Activated T-helper 9 cell treated with anti-CD3 and anti-CD28 coated beads, Interleukin-2, amount 50 U/mL, for 16 hours (primary cell): ENCODE measurements at places on chromosomes 3 and 15.

DNA sequence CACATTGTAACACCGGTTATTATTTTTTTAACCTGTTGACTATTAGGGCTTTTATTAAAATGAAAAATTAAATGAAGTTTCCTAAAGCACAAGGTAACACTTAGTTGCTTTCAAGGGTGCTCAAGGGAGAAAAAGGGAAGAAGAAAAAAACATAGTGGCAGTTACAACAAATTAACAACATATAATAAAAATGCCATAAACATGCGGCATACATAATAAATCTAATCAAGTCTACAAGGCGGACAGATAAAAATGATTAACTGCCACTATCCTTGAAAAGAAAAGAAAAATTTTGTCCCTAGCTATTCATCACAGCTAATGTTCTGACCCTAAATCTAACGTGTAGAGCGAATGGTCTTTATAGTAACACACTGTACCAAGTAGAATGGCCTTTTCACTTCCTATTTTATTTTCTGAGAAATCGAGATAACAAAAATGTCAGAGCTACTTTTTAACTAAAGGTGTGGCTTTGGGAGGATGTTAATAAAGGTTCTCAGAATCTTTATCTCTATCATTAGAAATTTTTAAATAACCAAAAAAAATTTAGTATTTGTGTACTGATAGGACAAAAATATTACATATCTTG is 194.9 kb downstream of the FOXP1 start:
- no peak for DNase-seq

DNA sequence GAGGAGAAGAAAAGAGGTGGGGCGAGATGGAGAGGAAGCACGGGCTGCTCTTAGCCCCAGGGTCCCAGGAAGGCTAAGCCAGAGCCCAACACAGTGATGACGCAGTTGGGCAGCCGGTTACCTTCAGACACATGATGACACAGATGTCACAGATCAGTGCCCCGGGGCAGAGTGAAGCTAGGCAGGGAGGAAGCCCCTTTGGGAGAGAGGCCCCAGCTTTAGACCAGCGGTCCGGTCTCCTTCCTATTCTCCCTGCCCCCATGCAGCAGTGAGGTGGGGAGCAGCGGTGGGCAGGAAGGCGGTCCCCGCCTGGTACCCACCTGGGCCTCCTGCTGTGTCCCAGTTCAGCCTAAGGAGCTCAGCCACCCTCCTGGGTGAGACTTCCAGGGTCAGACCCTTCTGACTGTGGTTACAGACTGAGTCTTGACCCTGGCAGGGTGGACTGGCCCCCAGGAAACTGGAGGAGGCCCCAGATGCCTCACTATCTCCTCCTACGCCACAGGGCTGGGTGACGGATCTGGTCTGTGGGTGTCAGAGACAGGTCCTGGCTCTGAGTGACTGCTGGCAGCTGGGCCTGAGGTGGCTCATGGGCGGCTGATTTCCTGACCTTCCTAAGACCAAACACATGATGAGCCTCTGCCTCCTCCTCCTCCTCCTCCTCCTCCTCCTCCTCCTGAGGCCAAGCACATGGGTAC is 38.8 kb upstream of the LINGO1 start:
- no peak for DNase-seq

GRCh38 chr3:11954312-11954934 is 49.8 kb upstream of the SYN2 start:
- DNase-seq = no peak

GRCh38 chr3:170424879-170425278 is 6.2 kb downstream of the CLDN11 start:
- no peak for DNase-seq

- DNase-seq = no peak
Observed at GRCh38 chr3:181052256-181052655, 62.7 kb upstream of the DNAJC19 start.

DNA sequence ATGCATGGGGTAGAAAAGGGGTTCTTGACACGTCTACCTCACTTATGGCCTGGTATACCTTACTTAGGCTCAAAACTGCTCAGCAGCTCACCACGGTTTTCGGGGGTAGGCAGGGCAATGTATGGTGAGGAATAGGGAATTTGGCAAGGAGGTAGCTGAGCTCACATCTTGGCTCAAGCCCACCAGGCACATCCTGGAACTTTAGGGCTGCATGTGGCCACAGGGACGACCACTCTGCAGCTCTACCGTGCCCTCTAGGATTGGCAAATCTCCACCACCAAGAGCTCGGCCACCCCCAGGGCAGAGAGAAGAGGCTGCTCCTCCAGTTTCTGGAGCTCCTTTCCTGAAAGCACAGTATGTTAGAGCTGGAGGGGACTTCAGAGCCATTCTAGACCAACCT is 69.7 kb downstream of the MRPL46 start:
- DNase-seq = no peak

DNA sequence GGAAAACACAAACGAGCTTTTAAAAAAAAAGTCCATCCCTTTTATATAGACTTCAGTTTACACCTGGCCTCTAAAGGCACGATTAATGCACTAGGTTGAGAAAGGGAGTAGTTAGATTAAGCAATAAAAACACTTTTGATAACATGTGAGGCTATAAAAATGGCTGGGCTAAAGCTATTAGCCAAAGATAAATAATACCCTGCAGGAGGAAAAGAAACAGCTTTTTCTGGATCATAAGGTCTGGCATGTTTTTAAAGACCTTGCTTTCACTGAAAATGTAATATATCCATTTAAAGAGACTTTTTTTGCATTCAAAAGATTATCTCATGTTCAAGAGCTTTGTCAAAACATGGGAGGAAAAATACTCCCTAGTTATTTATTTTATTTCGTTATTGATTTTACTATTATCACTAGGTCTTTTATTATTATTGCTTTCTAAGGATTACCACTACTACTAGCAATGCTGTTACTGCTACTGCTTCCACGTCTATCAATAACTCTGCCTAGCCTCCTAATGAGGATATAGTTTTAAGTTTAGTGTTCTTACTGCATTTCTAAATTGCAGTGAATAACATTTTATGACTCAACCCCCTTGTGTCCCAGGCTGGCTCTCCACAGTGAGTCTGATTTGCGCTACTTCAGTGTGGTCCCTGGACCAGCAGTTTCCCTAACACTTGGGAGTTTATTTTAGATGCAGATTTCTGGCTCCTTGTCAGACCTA is 93.4 kb downstream of the THRB start:
- no peak for DNase-seq

DNA sequence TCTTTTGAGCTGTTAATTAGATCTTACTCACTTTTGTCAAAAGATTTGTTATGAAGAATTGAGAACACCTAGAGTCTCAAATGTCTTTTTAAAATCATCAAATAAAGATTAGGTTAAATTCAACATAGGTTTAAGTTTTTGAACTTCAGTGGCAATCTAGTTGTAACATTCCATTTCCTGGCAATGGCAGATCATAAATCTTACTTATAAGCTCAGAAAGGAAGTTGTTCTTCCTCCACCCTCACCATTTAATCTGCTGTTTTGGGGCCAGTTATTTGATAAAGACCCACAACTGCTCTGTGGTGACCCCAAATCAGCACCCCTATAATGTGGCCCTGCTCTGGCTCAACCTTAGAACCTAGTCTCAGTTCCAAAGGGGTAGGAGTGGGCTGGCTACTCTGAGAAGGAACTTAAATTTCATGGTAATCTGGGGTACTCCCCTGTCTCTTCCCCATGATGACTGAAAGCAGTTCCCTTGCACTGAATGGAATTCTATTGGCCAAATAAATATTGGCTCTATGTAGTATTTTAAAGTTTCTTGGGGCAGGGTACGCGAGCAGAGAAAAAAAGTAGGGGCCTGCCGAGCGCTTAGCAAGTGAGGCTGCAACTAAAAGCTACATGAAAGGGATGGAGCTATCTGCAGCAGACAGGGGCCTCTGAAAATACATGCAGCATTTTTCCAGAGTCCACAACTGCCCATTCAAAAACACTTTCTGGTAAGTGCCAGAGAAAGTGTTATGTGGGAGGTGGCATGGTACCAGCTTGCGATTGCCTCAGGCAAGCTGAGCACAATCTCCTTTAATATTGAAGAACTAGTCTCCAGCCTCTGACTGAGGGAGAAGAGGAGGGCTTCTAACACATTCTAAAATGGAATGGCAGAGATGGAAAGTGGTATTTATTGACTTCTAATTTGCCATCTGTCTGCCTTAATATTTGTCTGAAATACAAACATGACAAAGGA is 103.6 kb upstream of the RASGRP1 start:
- DNase-seq = no peak

DNA sequence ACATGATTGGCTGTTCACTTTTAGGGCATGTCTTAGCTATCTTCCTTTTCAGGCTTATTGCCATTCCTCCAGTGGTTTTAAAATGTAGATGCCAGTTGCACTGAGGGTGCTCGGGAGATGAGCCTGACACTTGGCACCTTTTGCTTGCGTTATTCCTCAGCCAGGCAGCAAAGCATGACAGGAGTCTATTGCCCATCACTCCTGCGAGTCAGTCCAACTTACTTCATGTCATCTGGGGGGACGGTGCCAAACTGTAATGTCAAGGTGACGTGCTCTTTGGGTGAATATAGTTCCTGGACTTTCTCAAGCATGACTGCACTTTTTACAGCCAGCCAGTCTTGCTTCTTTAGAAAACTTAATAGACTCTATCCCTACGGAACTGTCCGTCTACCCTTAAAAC is 406.0 kb upstream of the C2CD4B start:
- no peak for DNase-seq

DNA sequence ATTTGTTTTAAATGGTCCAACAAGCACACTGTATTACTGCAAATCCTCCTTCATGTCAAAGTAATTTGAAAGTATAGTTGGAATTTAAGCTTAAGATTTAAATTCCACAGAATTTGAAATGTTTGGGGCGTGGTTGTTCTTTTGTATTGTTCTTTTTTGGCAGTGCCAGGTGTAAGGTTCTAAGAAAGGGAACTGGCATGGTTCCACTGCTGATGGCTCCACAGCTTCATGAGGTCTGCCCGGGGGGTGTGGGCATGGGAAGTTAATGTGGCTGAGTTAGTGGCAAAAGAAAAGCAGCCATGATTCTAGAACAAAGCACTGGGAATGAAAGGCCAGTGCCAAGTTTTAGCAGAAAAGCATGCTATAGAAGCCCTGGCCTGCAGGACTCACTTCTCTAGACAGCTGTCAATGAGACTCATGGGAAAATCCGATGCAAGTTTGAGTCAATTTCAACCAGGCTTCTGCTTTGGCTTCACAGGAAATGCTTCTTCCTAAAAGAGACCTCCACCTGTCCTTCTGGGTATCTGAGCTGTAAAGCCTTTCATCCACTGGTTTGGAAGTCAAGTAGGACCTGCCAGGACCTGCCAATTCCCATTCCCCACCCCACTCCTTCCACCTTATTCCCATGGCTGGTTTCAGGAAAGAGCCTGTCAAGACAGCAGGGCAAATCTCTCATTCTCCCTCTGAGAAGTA is 18.9 kb downstream of the CDCP1 start:
- no peak for DNase-seq

DNA sequence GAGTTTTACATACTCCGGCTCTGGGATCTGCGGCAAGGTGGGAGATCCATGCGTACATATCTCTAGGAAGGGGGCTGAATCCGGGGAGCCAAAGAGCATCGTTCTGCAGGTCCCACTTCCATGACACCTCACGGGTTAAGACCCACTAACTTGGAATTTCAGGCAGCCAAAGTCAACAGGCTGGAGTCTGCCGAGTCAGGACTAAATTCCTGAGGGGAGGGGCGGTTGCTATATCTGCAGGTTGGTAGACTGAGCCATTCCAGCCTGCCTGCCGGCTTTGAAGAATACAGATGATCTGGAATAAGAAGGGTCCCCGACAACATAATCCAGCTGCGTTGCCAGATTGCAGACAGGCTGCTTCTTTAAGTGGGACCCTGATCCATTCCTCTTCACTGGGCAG is 65.4 kb upstream of the PEX5L start:
- DNase-seq = no peak

DNA sequence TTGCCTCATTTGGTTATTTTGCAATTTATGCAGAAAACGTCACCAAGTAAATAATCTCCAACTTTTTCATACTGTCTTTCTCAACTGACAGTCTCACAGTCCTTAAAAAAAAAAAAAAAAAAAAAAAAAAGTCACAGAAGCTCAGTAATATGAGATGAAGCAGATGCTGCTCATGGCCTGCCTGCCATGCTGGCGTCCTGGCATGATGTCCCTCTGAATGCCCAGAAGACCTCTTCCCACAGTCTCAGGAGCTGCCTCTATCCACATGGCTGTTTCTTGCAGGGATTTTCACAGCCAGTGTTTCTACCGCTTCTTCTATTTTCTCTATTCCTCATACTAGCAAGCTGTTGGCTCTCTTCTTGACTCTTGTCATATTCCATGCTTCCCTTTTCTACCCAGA is 87.7 kb downstream of the TGFBR2 start:
- no peak for DNase-seq

DNA sequence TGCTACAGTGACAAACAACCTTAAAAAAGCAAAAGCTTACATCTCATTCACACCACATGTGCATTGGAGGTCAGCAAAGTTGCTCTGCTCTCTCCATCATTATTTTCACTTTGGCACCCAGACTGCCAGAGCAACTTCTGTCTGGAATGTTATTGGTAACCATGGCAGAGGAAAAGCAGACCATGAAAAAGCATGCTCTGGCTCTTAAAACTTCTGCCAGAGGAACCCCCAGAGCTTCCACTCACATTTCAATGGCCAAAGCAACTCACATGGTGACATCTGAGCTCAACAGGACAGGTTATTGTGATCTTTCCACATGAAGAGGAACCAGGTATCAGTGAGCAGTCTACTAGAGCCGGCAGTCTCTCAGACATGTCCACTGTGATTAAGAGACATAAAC is 21.9 kb upstream of the FRMD5 start:
- DNase-seq = no peak

DNA sequence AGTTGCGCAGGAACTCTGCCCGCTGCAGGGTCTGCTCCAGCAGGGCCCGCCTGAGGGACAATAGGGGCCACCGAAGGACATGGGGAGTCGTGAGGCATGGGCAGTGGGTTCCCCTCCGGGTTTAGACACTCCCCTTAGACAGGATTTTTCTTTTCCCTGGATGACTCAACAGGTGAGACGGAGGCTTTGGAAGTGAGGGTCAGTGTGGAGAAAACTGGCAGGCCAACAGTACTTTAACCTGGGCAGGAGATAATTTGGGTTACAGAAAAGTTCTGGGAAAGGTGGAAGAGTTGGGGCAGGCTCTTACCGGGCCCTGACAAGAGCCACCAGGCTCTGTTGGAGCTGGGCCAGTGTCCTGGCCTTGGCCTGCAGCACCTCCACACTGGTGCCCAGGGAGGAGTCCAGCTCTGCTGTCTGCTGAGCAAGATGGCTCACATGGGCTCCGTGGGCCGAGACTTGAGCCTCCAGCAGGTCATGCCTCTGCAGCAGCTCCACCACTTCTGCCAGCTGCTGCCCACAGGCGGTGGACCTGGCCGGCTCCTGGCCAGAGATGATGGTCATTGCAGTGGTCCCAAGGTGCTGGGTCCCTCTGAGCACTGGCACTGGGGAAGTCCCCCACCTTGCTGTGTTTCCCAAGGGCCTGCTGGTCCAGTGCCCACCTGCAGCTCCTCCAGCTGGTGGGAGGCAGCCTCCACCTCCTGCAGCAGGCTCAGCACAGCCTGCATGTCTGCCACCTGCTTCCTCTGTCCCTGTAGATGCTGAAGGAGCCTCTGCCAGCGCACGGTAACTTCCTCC is 11.0 kb downstream of the SPTBN5 start:
- no peak for DNase-seq

GRCh38 chr3:54424292-54424691 is 301.9 kb downstream of the CACNA2D3 start:
- DNase-seq = no peak

GRCh38 chr3:74054566-74054965 is 429.8 kb upstream of the PDZRN3 start:
- no peak for DNase-seq
